SK-N-SH (cell line): ENCODE measurements at places on chromosomes 1 and 21. TPM values are rescaled to one million over a fixed set of nuclear protein-coding genes. Genes with fewer than 3 reads are reported as not detected.

DNA sequence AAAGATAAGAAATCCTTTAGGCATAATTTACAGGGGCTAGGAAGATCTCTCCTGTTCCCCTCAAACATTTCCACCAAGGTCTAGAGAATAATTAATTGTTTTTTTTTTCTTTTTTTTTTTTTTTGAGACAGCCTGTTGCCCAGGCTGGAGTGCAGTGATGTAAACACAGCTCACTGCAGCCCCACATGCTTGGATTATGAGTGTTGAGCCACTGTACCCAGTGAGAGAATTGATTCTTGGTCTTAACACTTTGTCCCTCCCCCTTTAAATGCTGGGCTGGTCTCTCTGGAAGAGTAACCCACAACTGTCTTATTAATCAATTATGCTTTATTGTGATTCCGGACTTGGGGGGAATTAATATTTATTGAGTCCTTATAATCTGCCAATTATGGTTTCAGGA is 33.4 kb downstream of the ATF3 start:
- no peak for DNase-seq

DNA sequence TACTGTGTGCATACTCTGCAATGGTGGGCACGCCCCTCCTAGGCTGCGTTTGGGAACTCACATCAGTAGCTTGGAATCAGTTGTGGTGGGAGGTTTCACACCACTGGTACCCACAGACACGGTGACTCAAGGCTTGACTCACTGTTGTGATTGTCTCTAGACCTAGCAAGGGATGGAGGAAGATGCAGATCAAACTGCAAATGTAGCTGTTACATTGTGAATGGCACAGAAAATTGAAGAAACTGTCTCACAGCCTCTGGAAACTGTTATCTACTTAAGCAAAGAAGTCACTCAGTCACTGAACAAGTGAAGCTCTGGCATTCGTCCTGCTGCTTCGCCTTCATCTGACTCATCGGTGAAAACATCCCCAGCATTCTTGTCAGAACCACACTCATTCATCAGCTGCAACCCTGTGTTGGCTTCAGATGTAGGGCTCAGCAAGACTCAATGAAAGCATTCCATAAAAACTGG is 59.5 kb downstream of the POFUT2 start:
- no peak for DNase-seq

Gene PROX1
- polyA plus RNA-seq = 0.25 and 0.45 TPM in 2 replicates

DNA sequence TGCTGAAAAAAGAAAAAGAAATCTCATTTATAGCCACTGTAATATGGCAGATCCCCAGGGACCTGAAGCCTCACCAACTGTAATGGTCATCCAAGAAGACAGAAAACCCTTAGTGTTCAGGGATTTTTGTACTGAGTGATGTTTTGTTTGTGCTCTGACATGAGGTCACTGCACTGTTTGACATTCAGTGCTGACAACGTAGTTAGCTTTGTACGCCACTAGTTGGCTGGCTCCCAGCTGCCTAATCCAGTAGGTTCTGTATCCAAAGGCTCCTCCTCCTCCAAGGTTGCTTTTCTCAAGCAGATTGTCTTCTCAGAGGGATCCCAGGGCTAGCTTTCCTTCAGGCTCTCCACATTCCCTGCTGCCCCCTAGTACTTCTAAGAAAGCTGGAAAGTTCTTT is 9.5 kb upstream of the YRDC start:
- DNase-seq = no peak

GRCh38 chr1:215453440-215453839 is 113.7 kb upstream of the KCTD3 start:
- DNase-seq = no peak

Gene NBPF6
- polyA plus RNA-seq = not detected in 2 replicates

DNA sequence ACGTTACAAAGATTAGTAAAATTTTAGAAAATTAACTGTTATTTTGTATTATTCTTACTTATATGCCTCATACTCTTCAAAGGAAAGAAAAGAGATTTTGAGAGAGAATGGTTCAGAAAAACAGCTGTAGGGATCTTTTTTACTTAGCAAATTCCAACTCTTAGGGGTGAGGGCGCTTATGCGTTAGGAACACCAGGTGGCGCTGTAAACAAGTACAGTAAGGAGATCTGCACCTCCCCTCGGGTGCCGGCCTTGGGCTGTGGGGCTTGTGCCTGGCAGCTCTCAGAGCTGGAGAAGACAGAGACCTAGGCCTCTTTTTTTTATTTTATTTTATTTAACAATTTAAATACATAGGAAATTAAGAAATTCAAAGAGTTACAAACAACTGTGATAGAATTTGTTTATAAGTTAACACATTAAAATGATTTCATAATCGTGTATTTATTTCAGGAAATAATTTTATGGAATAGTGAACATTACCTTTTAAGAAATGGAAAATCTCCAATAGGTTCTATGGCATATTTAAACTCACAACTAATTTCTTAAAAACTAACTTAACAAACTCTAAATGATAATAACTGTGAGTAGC is 32.6 kb downstream of the UTP25 start:
- peak; percentile 89 for DNase-seq

Gene IARS2
- 25.7 and 30.0 TPM in 2 replicates for polyA plus RNA-seq

GRCh38 chr1:46335081-46335480 is 5.5 kb upstream of the NSUN4 start:
- DNase-seq = no peak

GRCh38 chr1:229374485-229374884 is 31.6 kb upstream of the CCSAP start:
- DNase-seq = no peak

GRCh38 chr21:36135391-36136102 is 668 bp downstream of the CBR3 start:
- peak; percentile 81 for DNase-seq
